ENCODE measurements at places on chromosomes 7 and 10. TPM values are rescaled to one million over a fixed set of nuclear protein-coding genes. Genes with fewer than 3 reads are reported as not detected.

The LBX1 gene
- total RNA-seq: not detected

The NANOS1 gene
- total RNA-seq: 4.8 TPM

The GNAT3 gene
- not detected for total RNA-seq

The ADAP1 gene
- 535 TPM for total RNA-seq

The SUN3 gene
- not detected for total RNA-seq

The ATG9B gene
- total RNA-seq: 1.0 TPM

The NUTM2B gene
- 0.63 TPM for total RNA-seq

The SPDYE2 gene
- not detected for total RNA-seq

The CHN2 gene
- total RNA-seq: 4.3 TPM

The SAP25 gene
- total RNA-seq: 1.5 TPM

The MYH16 gene
- total RNA-seq: not detected

The MPP7 gene
- total RNA-seq: 2.2 TPM

The ACTL6B gene
- 0.13 TPM for total RNA-seq

The DUSP5 gene
- total RNA-seq: 27.8 TPM

The TSPAN12 gene
- 32.6 TPM for total RNA-seq

The PVRIG gene
- total RNA-seq: not detected

The KEL gene
- 0.13 TPM for total RNA-seq

The WNT8B gene
- total RNA-seq: 0.23 TPM

The HOXA4 gene
- 3.7 TPM for total RNA-seq

The MAT1A gene
- 0.03 TPM for total RNA-seq

The MRC1 gene
- not detected for total RNA-seq

The CHAT gene
- total RNA-seq: not detected

The AKR1B15 gene
- total RNA-seq: not detected

The PNLIPRP1 gene
- total RNA-seq: not detected

The RARRES2 gene
- 12.6 TPM for total RNA-seq

The NPC1L1 gene
- total RNA-seq: 0.13 TPM

The POLR2J3 gene
- total RNA-seq: 35.1 TPM

The TRIL gene
- not detected for total RNA-seq

The OR6V1 gene
- not detected for total RNA-seq

The HOXA6 gene
- 28.1 TPM for total RNA-seq
